ENCODE measurements at places on chromosomes 7 and 10. TPM values are rescaled to one million over a fixed set of nuclear protein-coding genes. Genes with fewer than 3 reads are reported as not detected.

The GRID2IP gene
- total RNA-seq = 0.07 TPM

The SPDYE16 gene
- 0.30 TPM for total RNA-seq

GRCh38 chr7:143958781-143959180 is 4.1 kb downstream of the OR2F1 start:
- DNase-seq = no peak

DNA sequence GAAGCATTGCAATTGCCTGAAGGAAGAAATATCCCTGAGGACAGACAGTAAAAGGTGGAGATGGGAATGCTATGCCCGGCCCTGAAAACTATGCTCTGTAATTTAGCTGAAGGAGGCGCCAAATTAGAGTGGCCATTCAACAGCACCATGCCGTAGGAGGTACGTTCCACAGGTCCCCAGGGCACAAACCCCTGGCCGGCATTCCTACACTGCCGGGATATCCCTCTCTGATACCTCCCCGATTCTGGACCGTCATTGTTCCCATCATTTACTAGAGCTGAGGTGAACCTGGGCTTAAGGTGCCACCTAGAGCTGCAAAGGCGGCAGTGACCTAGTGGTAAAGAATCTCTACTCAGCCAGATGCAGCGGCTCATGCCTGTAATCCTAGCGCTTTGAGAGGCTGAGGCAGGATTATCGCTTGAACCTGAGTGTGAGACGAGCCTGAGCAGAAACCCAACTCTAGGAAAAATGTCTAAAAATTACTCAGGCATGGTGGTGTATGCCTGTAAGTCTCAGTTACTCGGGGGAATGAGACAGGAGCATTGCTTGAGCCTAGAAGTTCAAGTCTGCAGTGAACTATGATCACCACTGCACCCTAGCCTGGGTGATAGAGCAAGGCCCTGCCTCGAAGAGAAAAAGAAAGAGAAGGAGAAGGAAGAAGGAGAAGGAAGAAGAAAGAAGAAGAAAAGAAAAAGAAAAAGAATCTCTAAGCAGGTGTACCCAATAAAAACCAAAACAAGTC is 53.0 kb upstream of the TNKS2 start:
- DNase-seq = no peak

GRCh38 chr10:43046288-43046991 is 30.4 kb upstream of the RET start:
- DNase-seq = no peak

Data from activated CD4-positive, alpha-beta T cell treated with anti-CD3 and anti-CD28 coated beads, Interleukin-2, amount 10 ng/mL, durations not matched to agents 7 days and 5 days (primary cell).